ENCODE measurements at places on chromosomes 4 and X.

DNA sequence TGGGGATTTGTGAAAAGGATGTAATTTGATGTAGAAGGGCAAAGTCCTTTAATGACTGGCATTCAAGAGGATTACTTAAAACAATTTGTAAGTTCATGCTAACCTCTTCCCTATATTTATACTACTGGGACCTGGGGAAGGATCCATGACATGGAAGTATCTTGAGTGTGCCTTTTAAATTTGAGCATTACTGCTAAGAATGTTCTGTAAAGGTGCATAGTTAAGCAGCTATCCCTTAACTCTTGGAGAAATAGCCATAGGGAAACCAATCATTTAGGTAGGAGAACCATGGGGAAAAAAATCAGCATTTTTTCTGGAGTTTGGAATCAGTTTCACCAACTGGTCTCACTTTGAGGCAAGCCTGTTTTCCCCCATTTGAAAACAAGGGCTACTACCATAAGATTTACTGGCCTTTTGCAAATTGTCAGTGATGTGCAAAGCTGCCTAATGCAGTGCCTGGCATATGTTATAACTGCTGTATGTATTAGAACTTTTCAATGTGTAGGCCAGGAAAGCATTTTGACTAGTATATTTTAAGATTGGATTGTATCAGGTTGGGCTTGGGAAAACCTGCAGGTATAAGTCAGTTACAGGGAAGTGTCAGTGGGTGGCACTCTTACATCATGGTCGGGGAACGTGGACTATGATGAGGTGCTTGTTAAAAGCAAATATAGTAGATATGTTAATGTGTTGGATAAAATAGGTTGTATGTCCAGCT, 72.1 kb downstream of the PRSS12 start:
- peak; percentile 49 for DNase-seq

DNA sequence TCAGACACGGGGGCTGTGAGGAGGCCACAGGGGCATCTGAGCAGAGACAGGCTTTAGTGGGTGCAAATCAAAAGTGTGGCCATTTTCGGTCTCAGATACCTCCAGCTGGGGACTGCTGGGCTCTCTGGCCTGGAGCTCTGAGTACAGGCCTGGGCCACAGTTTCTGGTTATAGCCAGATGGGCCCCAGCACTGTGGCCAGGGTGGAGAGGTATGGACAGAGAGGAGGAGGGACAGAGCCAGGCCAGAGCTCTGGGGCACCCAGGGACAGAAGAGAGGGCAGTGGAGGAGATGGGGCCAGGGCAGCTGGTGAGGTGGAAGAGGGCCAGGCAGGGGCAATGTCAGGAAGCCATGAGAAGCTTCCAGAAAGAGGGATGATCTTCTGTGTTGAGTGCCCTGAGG, 20.1 kb downstream of the CCNQ start:
- DNase-seq = no peak

DNA sequence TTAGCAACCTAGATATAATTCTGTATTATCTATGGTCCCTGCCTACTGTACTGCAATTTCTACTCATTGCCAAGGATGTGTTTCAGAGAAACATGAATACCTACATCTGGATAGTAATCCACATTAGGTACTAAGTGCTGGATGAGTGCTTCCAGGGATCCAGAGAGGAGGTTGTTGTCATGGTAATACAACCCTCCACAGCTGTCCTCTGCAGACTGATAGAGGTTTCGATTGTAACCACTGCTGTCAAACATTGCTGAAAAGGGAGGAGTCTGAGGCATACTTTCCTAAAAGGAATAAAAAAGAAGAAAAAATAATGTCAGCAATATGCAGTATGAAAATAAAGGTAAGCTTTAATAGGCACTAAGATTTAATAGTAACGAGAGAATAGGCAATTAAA, 12.5 kb downstream of the RASGEF1B start:
- DNase-seq = no peak

DNA sequence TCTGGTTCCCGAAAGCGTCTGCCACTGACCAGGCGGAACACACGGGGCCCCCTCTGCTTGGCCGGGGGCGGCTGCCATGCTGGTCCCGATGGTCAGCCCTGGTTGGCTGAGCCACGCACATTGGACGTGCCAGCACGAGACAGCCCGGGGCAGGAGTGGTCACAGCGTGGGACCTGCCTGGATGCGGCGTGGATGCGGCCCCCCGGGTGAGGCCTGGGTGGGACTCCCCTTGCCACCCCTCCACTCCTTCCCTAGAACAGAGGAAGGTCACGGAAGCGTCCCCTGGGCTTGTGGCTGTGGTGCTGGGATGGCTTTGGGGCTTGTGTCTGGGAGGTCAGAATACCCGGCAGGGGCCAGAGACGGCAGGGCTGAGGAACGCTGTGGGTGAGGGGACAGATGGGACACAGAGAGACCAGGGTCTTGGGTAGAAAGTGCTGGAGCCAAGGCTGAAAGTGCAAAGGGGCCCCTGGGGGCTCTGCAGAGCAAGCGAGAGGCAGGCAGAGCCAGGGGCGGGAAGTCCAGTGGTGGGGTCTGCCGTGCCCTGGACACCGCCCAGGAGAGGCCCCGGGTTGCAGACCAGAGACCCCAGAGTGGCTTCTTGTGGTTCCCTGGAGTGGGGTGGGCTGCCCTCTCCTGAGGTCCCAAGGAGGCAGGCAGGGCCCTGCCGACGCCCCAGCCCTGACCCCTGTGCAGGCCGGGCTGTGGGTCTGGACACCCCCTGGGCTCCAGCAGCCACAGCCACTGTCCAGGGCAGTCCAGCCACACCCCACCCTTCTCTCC, 8.6 kb upstream of the CPLX1 start:
- no peak for DNase-seq

GRCh38 chrX:77925764-77926163, 15.3 kb downstream of the ATP7A start:
- no peak for DNase-seq

GRCh38 chr4:75834772-75835154, 67.5 kb downstream of the PPEF2 start:
- DNase-seq = no peak

DNA sequence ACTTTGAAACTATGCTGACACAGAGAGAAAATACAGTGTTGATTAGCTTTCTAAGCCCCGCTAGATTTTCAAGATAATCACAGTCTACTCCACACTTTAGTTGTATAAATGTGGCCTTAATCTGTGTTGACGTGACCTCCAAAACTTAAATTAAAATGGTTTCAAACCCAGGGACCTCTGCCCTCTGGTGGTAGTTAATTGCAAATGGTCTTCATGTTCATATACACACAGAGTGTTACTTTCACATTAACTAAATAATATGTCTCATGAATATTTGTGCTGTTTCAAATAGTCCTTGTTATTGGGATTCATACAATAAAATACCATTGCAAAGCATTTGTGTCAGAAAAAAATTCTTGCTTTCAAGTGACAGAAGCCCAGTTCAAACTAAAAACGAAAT, 64.3 kb downstream of the TASL start:
- peak; percentile 15 for DNase-seq

GRCh38 chrX:120301960-120302359, 9.3 kb downstream of the TMEM255A start:
- DNase-seq = no peak

- peak; percentile 71 for DNase-seq
These were observed 2.4 kb downstream of the RAP2C start for GRCh38 chrX:132216806-132217202.

DNA sequence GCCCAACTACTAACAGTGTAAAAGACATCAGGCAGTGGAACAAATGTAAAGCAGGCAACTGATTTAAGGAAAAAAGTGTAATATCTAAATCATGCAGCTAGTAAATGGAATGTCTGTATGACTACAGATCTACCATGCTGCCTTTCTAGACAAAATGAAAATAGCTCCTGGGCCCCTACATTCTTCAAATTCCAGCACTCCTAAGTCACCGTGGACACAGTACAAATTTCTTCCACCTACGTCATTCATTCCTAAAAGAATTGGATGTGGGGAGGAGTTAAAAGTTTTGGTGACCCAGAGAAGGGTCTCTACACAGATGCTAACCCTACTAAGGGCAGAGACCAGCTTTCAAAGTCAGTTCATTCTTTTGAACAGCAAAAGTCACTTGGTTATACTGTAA, 137.2 kb upstream of the ARHGEF9 start:
- DNase-seq = peak; percentile 78

DNA sequence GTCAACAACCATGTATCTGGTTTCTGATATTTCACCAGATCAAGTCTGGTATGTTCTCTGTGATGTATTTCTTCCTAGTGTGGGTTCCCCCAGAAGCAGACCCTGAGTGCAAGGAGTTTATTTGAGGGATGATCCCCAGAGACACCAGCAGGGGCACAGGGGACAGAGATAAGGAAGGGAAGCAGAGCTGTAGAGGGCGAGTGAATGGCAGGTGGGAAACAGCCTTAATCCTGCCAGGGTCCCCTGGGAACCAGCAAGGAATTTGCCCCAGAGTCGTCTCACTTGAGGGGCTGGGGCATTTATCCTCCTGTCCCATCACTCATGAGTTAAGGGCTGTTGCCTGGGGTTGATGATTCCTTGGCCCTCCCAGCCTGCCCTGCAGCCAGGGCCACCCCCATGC, 206.4 kb upstream of the BCOR start:
- DNase-seq = no peak

DNA sequence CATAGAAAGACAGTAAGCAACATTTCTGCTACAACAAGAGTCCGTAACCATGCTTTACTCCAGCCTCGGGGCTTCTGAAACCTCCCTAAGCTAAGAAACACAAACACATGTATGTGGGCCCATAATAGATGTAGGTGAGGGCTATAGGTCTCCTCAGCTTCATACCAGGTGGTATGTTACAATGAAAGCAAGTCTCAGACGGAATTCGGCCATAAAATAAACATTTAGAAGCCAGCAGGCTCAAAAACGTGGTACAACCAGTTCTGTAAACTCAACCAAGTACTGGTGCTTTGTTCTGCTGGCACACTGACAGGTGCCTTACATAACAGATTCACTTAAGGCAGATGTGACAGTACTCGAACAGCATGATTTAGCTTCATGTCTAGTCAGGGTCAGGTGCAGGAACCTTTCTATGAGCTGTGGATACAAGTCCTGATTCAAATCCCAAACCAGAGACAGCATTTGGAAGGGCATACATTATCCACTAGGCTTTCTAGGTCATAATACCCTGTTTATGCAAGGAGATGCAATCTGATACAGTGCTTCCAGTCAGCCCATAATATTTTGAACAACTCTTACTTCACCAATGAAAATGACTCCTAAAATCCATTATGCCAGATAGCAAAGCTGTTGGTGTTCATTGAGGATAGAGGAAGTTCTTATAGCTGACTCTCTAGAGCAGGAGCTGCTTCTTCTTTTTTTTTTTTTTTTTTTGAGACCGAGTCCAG, 113.8 kb upstream of the ENPP6 start:
- DNase-seq = no peak

- peak; percentile 85 for DNase-seq
These were observed at the start of gene SPATA4 for GRCh38 chr4:176195184-176195978. Gene SPATA4 (minus strand): TSS chr4:176195585. CDS start chr4:176195562, 23 bp downstream.

- no peak for DNase-seq
These were observed 606.2 kb downstream of the KLHL13 start for GRCh38 chrX:117510453-117510852.

DNA sequence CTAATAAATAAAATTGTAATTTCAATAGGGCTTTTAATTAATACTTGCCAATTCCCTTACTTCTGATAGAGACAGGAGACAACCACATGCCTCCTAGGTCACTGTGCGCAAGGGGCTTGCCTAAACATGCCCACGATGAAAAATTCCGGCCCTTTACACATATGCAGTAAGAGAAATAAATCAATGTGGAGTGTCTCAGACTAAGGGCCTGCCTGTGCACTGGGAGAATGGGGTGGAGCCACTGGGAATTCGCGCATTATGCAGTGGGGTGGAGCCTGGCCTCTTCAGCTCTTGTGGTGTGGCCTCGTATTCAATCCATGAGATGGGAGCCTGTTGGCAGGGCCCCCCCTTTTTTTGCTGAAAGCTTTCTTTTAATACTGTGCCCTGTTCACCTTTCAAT, 484.5 kb downstream of the PDGFC start:
- no peak for DNase-seq

DNA sequence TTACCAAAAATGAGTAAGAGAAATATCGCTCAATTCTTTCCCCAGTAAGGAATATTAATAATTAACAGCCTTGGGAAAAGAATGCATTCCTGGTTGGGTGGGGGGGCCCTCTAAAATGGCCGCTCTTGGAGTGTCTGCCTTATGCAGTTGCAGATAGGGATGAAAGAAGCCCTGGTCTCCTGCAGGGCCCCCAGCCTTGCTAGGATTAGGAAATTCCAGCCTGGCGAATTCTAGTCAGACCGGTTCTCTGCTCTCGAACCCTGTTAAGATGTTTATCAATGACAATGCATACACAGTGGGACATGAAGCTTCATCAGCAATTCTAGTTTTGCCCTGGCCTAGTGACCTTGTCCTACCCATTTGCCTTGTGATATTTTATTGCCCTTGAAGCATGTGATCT, 1047.7 kb upstream of the GRID2 start:
- no peak for DNase-seq

- peak; percentile 82 for DNase-seq
These were observed 172.7 kb upstream of the USP9X start for GRCh38 chrX:40912576-40912975.

DNA sequence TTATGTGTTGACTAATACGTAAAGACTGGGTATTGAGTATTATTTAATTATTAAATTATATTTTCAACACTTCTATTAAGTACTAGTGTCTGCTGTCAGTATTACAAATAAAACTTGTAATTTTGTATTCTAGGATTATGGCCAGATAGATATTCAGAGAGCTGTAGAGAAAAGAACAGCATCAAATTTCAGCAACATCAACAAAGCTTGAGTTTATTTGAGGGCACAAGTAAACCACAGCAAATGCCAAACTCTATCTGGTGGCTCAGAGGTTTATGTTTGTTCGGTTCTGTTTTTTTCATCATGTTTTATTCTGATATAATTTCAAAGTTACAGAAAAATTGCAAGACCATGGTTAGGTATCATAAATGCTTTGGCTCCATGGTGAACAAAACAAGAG, 1530.5 kb downstream of the PCDH18 start:
- no peak for DNase-seq

GRCh38 chr4:77591532-77591931, 14.1 kb upstream of the CXCL13 start:
- DNase-seq = no peak

DNA sequence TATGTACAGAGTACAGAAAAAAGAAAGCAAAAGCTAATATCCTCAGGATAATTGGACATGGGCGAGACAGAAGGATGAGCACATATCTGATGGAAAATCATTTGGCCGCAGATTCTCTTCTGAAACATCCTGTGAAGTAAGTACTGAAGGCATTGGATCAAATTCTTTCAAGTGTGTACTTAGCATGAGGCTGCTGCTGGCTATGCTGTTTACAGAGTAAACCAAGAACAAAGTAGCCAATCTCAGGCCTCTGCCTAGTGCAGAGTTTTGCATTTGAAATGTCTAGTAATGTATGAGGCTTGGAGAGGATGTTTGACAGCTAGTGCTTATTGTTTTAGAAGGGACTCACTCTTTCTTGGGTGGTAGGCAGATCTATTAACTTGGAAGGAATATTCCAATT, 128.5 kb downstream of the MAGEC2 start:
- DNase-seq = no peak

- no peak for DNase-seq
These were observed 1.0 kb upstream of the TRIM75 start for GRCh38 chr4:165052627-165053026.

DNA sequence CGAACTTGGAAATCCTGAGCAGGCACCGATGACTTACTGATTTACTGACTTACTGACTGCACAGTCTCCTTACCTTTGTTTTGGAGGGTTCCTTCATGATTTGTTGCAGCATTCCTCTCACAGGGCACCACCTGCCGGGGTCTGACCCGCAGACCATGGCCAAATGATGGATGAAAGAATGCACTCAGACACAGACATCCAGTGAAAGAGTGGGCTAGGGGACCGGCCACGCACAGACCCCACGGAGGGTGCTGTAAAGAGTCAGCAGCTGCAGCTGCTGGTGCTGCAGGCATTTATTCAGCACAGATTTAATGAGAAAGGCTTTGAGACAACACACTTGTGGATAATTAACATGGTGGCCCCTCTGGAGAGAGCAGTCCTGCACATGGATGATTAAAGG, 3.4 kb downstream of the MAGEB5 start:
- no peak for DNase-seq

All from M059J (cell line).